ENCODE measurements at places on chromosomes 4 and X. TPM values are rescaled to one million over a fixed set of nuclear protein-coding genes. Genes with fewer than 3 reads are reported as not detected.

DNA sequence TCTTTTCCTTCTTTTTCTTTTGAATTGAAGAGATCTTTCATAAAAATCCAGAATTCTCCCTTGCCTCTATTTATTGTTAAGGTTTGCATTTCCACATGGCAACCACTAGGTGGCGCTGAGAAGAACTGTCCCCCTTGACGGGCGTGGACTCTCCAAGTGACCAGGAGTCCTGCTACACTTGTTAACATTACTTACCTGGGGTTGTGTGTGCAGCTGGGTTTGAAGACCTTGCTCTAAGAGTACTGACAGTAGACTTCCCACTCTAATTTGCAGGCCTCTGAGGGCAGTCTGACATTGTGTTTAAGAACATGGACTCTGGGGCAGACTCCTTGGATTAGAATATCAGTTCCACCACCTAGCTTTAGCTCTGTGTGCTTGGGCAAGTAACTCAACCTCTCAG lies 52.8 kb downstream of the GPRIN3 start:
- H3K27ac ChIP-seq, result peak overlapping the region; percentile 75
- H3K36me3 ChIP-seq, result peaks cover 10% of the 10 kb centered on the region
- peaks cover 61% of the 10 kb centered on the region for H3K4me1 ChIP-seq
- H3K4me3 ChIP-seq, result no peak overlapping the region
- DNase-seq, result peak; percentile 48

DNA sequence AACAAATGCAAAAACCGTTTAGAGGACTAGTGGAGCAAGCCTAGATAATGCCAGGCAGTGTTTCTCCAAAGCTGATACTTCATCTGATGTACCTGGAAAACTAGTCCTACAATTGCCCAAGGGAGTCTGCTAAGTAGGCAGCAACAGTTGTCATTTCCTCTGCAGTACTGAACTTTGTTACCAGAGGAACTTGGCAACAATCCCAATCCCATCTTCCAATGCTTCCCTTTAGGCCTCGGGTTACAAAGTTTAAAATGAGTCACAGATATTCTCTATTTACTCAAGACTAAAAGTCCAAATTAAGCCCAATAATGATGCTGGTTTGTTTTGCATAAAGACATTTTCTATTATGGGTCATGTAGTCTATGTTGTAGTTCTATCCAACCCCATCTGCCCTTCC lies 120.0 kb upstream of the GLRA2 start:
- H3K4me1 ChIP-seq, result no peaks in the 10 kb centered on the region
- no peaks in the 10 kb centered on the region for H3K36me3 ChIP-seq
- no peak for DNase-seq
- H3K4me3 ChIP-seq, result no peak overlapping the region
- no peaks in the 10 kb centered on the region for H3K27me3 ChIP-seq
- H3K27ac ChIP-seq, result no peak overlapping the region

Gene GTPBP6
- 68.3 TPM for total RNA-seq

Gene MED14
- total RNA-seq, result 39.9 TPM

Gene SULT1B1
- total RNA-seq, result 1.1 TPM

Data from activated CD8-positive, alpha-beta T cell treated with anti-CD3 and anti-CD28 coated beads for 36 hours (primary cell).